NCI-H226 (cell line): ENCODE measurements at places on chromosomes 7 and 10.

- DNase-seq: no peak
Observed at GRCh38 chr10:45256246-45256645, 59.2 kb downstream of the OR13A1 start.

GRCh38 chr7:101628522-101628921, 574 bp downstream of the MYL10 start:
- DNase-seq: no peak

DNA sequence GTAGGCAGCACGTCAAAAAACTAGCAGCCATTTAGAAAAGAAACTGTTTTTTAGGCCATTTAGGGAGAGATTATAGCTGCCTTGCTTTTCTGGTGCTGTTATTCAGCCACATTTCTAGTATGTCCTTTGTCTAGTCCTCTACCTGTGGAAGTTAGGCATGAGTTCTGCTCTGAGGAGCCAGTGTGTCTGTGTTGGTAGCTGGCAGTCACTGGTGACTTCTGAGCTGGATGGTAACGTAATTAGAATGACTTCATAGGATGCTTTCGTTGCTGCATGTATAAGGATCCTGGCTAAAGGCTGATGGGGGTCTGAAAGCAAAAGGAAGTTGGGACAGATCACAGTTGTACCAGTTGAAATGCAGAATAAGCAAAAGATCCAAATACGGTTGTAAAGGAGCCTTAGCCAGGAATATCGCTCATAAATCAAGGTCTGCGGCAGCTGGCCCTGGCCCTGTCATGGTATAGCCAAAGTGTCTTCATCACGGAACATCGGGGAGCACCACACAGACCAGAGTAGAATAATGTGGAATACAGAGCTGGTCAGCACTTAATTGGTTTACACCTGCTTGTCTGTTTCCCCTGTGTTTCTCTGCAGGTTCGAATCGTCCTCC, 226.7 kb downstream of the EXOC4 start:
- DNase-seq: no peak

DNA sequence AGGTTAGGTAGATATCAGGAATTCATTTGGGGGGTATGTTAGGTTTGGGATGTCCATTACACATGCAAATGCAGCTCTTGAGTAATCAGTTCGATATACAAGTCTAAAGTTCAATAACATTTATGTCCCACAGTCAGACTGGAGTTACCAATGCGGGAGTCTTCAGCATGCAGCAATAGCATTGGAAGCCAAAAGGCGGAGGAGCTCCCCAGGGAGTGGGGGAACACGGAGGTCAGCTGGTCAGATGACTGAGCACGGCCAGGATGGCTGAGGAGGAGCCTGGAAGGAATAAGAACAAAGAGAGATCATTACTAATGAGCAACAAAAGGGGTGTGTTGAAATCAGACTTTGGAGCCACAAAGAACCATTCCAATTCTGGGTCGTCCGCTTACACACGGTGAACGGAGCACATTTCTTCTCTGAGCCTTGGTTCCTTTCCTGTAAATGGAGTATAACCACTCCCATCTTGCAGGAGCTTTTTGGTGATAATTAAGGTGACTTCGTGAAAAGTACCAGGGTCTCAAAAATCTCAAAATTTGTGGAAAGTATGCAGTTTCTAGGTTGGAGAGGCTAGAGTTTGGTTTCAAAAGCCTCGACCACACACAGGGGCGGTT, 478 bp upstream of the ZNF22 start:
- DNase-seq: no peak

DNA sequence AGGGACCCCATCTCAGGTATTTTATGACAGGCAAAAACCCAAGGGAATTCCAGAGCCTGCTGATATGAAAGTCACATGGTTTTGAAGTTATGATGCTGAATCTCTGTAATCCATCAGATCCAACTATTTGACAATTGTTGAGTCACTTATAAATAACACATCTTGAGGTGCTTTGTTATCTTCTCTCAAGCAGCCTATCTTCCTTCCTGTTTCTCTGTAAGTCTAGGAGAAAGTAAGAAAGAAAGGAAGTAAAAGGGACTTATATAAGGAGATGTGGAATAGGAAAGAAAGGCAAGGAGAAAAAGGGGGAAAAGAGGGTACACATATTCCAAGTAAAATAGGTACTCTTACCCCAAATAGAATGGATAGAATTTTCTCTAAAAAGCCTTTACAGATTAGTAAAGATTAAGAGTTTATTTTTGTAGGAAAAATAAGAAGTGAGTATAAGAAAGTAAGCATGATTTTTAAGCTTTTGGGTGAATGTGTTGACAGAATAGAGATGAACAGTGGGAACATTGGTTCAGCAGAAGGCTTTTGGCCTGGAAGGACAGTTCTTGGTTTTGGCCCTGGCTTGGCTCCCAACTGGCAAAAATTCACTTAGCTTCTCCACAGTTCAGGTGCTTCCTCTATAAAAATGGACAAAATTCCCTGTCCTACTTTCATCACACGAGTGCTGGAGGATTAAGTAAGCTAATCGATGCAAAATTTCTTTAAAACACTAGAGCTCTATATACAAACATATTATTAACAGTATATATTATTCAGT, 39.6 kb upstream of the ANK3 start:
- peak; percentile 80 for DNase-seq
